ENCODE measurements at places on chromosomes 12 and 14.

- no peak for DNase-seq
Observed at GRCh38 chr12:71521125-71521524, 81.5 kb downstream of the LGR5 start.

- DNase-seq = peak; percentile 89
Observed at GRCh38 chr14:68094752-68095151, 275.2 kb downstream of the RAD51B start.

DNA sequence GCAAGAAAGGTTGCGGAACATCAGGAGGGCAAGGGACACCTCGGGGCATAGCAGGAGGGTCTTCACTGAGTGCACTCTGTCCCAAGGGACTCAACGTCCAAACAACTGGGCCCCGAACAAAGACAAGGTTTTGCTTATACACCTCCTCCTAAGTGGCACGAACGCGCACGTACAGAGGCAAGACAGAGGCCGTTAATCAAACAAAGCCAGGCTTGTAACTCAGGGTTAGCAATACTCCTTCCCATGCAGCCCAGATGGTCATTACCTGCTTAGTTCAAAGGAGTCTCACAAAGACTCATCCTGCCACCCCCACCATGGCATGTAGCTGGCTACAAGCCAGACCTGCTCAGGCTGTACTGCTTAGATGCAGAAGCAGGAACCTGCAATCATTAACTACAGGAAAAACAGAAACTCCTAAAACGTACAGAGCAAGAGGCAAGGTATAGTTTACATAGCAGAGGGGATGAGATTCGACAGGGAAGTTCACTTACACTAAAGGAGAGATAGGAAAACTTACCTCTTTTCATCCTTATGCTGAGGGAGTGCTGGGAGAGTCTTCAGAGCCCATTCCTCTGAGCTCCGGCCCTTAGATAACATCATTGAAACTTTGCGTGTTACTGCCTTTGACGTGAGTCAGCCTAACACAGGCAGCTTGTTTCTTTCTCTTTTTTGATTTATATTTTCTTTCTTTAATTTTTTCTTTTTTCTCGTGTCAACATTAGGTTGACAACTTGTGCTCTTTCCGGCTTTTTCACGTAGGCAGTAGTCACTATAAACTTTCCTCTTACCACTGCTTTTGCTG, 1319.1 kb downstream of the TMEM121 start:
- no peak for DNase-seq

DNA sequence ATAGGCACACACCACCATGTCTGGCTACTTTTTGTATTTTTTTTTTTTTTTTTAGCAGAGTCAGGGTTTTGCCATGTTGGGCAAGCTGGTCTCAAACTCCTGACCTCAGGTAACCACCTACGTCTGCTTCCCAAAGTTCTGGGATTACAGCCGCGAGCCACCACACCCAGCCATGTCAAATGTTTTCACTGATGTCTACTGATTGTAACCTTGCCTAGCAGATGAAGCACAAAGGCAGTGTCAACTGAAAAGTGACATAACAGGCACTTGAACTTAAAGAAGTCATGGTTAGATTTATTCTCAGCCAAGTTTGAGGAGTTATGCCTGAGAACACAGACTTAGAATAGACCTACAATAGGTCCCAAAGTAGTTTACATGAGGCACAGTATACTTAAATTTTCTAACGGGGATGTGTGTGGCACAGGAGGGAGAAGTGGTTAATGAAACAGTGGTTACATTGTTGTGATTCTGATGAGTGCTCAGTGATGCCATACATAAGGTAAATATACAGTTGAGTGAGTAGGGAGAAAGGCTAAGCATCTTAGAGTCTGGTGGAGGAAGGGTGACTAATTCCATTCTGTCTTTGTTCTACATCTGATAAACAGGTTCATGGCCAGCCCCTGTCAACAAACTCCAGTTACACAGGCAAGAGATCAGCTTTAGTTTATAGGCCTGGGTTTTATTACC, 12.6 kb upstream of the RNASE4 start:
- DNase-seq = no peak

DNA sequence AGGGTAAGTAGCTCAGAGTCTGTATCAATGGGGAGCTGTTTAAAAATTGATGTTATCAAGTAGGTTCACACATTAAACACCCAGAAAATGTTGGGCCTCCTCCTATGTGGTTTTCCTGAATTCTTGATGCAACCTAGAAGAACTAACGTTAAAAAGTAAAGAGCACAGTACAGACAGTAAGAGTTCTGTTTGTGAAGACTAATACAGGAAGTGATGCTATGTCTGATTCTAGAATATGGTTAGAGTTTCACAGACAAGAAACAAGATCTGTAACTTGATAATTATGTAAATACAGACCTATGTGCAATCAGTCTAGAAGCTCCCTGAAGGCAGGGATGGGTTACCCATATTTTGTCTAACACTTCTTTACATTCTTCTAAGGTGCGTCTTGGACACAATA, 214.9 kb upstream of the BTG1 start:
- DNase-seq = no peak

DNA sequence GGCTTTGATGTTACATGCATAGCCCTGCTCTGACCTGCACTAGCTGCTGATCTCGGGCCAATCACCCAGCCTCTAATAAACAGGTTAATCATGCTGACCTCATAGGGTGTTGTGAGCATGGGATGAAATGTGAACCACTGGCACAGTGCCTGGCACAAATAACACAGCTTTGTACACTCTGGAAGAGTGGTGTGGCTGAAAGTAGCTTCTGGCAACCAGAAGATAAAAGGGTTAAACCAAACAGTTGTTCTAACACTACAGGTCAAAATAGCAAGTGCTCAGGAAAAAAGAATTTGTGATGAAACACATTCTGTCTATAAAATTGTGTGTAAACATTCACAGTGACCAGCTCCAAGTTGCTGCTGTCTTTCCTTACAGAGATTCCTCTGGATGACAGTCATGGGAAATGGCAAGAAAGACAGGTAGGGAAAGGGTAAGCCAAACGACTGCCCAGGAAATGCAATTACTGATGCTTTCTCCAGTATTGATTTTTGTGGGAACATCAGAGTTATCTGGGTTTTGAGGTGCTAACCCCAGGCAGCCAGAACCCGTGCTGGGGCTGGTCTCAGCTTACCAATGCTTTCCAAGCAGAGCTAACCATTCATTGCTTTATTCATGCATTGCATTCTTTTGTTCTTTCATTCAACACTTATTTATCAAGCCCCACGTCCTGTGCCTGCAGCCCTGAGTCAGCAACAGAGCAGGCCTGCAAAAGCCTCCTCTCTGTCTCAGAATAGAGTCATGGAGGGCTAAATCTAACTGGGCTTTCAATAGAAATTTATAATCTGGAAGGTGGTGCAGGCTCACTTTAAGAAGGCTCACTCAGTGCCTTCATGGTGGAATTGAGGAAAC, 38.1 kb upstream of the CAPRIN2 start:
- DNase-seq = no peak

GRCh38 chr12:68403711-68404110, 71.5 kb upstream of the MDM1 start:
- DNase-seq = no peak

DNA sequence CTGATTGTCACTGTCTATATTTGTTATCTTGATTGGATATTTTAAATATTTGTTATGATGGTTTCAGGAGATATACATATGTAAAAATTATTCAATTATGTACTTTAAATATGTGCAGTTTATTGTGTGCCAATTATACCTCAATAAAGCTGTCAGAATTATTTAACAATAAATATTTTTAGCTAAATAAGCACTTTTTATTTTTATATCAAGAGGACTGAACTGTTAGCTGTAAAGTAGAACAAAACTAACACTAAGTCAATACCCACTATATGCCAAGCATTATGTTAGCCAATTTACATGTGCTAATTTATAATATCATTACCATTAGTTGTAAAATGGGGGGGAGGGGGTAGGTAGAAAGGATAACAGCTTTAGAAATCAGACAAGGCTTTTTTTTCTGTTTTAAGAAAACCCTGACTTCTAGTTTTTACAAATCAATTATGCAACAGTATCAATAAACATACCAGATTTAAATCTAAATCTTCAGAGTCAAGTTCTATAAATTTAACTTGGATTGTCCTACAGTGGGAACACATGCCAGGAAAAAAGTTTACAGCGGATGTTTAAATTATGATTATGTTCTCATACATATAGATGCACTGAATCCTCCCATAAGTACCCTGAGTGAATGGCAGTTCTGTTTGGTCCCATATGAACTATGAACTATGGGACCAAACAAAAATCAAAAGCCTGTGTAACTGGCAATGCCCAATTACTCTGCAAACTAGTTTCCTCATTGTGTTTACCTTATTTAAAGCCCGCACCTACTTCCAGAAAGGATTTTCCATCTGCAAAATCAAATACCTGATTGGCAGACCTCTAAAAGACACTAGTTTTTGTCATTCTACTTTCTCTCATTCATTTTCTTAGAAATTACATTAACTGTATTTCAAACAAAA, 2.8 kb downstream of the RALGAPA1 start:
- DNase-seq = no peak

DNA sequence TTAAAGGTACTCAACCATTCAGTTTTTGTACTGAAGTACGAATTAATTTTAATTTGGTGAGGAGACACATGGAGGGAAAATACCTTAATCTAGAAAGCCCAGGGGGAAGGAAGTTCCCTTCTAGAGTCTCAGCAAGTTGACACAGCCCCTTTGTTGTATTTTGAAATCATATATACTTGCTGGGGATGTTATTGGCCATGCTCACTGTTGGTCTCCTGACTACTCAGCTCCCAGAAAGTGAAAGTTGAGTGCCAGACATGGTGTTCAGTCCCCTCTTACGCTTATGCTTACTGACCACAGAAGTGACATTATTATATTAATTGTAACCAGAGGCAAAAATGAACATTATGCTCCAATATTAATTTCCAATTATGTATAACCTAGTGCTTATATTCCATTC, 28.1 kb downstream of the ARF6 start:
- DNase-seq = peak; percentile 51

GRCh38 chr12:2057041-2057794, 4.4 kb downstream of the CACNA1C start:
- peak; percentile 5 for DNase-seq

All from DMS79 (cell line).